ENCODE measurements at places on chromosomes 1 and 21.

DNA sequence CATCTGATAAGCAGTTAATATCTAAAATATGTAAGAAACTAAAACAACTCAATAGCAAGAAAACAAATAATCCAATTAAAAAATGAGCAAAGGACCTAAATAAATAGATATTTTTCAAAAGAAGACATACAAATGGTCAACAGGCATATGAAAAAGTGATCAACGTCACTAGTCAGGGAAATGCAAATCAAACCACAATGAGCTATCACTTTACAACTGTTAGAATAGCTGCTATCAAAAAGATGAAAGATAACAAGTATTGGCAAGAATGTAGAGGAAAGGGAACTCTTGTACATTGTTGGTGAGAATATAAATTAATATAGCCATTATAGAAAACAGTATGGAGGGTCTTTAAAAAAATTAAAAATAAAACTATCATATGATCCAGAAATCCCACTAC lies 40.7 kb upstream of the NEK7 start:
- no peak for DNase-seq

DNA sequence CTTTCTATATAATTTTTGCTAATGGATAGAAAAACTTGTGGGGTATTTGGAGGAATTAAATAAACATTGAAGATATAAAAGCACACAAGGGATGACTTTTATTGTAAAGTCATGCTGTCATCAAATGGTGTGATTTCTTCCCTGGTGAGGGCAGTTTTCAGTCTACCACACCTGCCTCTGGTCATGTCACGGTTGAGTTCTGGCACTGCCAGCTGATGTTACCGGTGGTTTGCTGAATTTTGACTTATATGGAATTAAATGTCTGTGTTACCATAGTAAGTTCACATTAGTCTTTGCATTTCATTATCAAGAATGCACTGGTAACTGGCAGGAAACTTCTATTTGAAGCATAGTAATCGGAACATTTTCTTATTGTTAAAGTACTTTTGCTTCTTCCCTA lies 13.4 kb downstream of the S1PR1 start:
- no peak for DNase-seq

DNA sequence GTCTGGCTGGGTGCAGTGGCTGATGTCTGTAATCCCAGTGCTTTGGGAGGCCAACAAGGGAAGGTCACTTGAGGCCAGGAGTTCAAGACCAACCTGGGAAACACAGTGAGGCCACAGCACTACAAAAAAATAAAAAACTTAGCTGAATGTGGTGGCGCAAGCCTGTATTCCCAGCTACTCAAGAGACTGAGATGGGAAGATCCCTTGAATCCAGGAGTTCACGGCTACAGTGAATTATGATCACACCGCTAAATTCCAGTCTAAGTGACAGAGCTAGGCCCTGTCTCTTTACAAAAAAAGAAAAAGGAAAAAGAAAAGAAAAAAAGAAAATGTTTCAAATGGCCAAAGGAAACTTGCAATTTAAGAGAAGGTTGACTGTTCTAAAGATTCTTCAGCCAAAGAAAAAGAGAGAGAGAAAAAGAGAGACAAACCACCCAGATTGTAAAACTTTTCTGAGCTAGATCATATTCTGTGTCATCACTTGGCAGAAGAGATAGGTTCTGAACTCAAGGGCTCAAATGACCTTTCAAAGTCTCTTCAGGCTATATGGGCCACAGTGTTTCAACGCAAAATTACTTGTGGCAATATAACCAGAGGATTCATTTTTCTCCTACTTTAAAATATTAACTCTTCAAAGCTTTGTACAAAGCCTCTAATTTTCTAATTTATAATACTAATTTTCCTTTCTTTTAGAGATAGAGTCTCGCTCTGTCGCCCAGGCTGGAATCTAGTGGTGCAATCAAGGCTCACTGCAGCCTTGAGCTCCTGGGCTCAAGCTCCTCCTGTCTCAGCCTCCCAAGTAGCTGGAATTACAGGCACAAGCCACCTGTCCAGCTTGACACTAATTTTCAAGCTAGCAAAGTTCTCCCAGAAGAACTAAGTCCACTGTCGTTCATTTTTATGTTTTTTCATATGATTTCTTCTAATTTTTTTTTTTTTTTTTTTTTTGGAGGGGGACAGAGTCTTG lies 20.5 kb downstream of the ARID4B start:
- DNase-seq, result no peak

- no peak for DNase-seq
Measured at GRCh38 chr1:200969726-200970561, 53.6 kb downstream of the KIF21B start.

GRCh38 chr1:217332431-217333065 lies 298.3 kb downstream of the GPATCH2 start:
- DNase-seq, result no peak

DNA sequence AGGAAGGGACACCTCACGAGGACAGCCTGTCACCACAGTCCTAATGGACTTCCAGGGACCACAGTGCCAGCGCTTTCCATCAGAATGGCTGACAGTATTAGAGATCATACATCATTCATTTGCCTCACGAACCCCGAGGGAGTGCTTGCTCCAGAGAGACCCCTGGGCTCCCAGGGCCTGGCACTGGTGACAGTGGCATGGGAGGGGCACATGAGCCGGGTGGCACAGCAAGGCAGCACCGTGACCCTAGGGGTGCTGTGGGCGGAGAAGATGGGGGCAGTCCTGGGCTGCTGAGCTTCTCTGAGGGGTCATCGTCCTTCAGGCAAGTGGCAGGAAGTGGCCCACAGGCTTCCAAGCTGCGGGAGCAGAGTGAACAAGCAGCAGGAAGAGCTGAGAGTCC lies 16.4 kb upstream of the TSPEAR start:
- DNase-seq, result no peak

- DNase-seq, result no peak
Measured at GRCh38 chr1:235442788-235443429, 61.3 kb downstream of the B3GALNT2 start.

DNA sequence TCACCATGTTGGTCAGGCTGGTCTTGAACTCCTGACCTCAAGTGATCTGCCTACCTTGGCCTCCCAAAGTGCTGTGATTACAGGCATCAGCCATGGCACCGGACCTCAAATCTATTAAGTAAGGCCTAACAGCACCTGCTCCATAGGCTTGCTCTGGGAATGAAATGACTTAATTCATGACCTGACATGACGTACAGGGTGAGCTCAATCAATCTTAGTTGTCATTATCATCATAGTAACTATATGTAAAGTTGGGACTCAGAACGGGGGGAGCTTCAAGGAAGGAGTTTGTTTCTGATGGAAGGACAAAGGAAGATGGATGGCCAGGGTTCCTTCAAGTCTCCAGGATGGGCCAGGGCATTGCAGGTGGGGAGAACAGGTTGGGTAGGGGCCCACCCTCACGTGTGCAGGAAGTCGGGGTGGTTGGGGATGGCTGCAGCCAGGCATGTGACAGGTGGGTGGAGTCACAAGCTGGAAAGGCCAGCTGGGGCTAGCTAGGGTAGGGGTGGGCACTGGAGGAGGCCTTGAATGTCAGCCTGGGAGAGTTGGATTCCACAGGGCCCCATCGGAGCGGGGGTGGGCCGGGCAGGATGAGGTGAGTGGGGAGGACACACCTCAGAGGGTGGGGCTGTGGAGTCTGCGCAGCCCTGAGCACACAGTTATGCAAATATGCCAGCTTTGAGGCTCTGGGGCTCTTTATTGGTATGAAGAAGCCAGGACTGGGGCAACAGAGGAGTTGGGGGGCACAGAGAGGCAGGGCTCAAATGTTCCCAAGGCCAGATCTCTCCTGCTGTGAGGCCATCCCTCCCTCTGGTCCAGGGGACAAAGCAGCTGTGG lies 9.6 kb downstream of the TRIM62 start:
- no peak for DNase-seq
